Thymus (tissue), 14 donors: ENCODE measurements at places on chromosomes 13 and 19.

DNA sequence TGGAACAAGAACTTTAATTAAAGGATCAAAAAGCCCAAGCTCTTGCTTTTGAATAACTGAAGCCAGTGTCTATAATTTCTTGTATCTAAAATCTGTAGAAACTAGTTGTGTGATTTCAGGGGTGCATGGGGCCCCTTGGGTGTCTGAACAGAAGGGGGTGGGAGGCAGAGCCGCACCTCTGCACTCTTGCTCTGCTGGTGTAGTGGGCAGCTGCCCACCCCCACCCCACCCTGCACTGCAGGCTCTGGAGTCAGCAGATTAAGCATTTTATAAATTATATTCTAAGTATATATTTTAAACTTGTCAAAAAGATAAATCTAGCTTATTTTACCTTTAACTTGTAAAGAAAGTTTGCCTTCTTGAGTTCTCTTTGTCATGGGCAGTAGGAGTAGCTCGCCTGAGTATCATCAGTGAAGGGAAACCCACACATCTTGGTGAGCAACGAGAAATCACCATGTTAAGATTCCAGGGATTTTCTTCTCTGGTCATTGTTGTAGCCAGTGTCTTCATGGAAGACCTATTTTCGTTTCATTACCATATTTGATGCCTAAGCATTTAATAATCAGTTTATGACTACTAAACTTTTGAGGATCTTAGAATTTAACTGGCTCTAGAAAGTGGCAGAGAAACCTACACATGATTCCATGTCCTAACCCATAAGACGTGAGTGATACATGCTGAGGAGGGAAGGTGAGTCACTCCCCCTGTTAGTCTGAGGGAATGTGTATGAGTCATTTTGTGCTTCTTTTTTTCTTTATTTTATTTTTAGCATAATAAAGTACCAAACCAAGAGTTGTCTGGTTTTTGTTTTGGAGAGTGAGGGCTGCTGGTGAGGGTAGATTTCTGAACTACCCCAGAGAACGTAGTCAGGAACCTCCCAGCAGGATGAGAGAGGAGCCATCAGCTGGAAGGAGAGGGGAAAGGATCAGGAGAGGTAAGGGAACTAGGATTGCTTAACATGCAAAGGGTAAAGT lies 7.7 kb downstream of the UBE2L5 start:
- no peak for DNase-seq

DNA sequence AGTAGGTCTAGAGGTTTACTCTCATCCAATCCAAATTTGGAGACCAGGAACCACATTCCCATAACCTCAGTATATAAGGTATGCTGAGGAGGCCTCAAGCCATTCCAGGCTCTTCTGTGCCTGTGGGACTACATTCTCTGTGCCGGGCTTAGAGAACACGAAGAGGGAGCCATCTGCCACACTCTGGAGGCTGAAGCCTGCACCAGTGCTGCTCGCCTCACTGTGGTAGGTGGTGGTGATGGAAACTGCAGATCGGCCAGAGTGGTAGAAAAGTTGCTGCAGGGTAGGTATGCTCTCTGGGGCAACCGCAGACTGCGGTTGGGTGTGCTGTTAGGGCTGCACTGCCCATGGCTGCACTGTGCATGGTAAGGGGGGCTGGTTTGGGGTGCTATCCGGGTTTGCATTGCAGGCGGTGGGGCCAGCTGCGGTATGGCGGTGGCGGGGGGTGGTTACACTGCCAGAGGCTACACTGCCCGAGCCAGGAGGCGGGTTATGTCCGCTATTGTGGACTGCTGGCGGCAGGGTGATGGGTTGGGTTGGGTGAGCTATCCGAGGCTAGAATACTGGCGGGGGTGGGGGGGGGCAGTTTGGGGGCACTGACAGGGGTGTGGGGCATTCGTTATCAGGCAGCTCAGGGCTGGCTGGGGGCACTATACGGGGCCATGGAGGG lies 145.0 kb downstream of the TNFRSF19 start:
- DNase-seq: no peak

DNA sequence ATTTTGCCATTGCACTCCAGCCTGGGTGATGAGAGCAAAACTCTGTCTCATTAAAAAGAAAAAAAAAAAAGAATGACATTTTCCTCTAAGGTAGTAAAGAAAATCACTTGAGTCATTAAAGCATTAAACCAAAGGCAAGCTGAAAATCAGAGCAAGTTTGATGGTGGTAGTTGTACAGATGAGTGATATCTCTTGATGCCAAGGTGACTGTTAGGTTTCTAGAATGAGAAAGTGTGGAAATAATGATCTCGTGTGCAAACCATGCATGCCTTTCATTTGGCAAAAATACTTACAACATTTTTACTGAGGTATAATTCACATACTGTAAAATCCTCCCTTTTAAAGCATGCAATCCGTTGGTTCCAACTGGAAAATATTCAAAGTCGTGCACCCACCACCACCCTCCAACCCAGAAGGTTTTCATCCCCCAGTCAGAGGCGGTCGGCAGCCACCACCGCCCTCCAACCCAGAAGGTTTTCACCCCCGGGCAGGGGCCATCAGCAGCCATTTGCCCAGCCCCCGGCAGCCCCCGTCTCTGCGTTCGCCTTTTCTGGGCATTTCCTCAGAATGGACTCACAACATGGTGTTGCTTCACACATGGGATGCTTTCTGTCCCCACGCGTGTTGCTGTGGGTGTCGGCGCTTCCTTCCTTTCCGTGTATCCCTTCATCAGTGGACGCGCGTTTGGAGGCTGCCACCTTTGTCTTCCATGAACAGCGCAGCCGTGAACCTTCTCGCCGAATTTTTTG lies 90.2 kb downstream of the ATP11A start:
- no peak for DNase-seq

DNA sequence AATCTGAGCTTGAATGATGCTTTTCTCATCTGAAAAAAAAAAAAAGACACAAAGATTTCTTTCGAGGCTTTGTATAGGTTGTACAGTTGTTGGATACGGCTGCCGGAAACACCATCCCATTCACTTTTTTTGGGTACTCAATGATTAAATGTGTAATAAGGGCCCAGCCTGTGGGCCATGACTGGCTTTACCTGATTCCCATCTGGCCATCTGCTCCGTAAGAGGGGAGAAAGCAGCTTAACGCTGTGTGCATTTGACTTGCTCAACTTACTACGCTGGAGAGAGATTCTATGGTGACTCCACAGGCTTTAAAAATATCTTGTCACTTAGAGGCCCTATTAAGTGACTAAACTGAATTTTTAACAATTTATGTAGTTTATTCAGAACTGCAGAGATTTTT lies 731 bp downstream of the ZNF558 start:
- no peak for DNase-seq

- DNase-seq: peak; percentile 68
Measured at GRCh38 chr13:48156466-48156865, 61.6 kb upstream of the MED4 start.

- no peak for DNase-seq
Measured at GRCh38 chr19:36635342-36635741, 30.2 kb downstream of the ZNF382 start.

GRCh38 chr19:13172346-13173138 lies 22.3 kb downstream of the IER2 start:
- DNase-seq: no peak

DNA sequence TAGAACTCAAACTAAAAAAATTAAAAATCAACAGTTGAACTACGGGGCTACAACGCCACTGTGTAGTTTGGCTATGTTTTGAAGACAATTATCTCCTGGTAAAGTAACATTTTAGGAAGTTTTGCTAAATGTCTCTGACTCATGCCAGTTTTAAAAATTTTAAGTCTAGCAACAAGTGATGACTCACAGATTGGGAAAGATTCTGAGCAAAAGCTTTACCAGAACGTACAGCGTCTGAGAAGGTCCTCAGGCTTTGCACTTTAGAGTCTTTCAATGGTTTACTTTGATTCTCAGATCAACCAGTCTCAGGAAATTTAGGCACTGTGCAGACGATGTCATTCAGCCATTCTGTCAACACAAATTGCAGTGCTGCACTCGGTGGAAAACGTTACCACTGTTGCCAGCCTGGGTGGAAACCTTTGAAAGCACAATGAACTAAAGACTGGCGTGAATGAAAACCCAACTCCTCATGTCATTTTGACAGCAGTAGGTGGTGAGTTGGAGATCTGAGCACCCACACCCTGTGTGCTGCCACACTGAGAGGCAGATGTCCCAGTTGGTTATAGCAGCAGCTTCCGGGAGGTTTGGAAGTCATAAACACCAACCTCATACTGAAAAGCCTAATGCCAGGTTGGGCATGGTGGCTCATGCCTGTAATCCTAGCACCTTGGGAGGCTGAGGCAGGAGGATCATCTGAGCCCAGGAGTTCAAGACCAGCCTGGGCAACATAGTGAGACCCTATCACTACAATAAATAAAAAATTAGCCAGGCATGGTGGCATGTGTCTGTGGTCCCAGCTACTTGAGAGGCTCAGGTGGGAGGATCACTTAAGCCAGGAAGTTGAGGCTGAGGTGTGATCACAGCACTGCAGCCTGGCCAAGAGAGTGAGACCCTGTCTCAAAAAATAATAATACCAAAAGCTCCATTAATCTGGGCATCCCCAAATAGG lies 6.3 kb upstream of the WTIP start:
- DNase-seq: no peak

- DNase-seq: no peak
Measured at GRCh38 chr13:61383111-61383510, 32.5 kb downstream of the PCDH20 start.

DNA sequence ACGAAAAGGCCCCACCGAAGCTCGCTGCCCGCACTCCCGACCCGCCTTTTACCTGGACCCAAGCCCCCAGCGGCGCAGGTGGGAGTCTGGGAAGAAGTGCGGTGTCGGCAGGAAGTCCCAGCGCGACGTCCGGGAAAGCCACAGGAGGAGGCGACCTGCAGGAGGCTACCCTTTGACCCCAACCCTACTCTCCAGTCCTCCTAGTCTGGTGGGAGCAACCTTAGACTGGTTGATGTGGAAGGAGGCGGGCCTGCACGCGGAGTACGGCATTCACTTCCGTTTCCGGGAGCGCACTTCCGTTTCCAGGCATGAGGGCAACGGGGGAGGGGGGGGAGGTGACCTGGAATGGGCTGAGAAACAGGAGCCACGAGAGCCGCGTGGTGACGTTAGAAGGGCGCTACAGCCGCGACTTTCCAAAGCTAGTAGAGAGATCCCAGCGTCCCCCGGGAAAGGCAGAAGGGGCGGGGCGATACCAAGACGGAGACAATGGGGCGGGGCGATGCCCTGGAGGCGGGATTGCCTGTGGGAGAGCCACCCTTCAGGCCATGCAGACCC lies 28.5 kb downstream of the ZNF266 start:
- DNase-seq: no peak

DNA sequence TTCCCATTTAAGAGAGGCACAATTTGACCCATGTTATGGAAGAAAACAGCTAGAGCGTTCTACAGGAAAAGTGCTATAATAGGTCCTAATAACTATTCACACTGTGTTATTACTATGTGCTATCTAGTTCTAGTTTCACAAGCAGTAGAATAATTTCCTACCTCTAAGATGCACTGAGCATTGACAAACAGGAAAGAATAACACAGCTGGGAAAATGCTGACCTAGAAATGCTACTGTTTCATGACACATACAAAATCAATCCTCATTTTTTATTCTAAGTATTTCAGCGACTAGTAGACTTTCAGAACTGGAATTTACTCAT lies 259.5 kb downstream of the ITGBL1 start:
- no peak for DNase-seq

DNA sequence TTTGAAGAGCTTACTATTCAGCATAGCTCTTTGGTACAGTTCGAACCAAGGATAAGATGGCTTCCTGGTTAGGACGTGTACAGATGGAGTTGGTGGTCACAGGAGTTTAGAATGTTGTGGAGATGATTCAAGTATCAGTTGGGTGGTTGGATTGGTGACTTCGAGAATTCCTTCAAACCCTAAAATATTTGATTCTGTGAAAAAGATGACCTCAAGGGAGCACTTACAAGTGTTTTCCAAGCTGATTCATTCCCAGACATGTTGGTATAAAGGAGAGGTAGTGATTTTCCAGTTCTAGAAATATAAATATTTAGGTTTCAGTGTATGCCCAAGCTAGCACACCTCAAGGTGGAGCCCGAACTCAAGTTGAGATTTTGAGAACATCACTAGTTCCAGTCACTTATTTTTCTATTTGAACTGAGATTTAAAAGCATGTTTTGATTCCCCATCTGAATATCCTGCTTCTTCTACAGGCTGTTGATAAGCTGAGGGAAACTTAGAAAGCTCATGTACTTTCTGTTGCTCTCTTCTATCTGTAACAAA lies 306.1 kb downstream of the DCT start:
- DNase-seq: no peak

- DNase-seq: no peak
Measured at GRCh38 chr19:11296264-11296663, 304 bp downstream of the TSPAN16 start.

DNA sequence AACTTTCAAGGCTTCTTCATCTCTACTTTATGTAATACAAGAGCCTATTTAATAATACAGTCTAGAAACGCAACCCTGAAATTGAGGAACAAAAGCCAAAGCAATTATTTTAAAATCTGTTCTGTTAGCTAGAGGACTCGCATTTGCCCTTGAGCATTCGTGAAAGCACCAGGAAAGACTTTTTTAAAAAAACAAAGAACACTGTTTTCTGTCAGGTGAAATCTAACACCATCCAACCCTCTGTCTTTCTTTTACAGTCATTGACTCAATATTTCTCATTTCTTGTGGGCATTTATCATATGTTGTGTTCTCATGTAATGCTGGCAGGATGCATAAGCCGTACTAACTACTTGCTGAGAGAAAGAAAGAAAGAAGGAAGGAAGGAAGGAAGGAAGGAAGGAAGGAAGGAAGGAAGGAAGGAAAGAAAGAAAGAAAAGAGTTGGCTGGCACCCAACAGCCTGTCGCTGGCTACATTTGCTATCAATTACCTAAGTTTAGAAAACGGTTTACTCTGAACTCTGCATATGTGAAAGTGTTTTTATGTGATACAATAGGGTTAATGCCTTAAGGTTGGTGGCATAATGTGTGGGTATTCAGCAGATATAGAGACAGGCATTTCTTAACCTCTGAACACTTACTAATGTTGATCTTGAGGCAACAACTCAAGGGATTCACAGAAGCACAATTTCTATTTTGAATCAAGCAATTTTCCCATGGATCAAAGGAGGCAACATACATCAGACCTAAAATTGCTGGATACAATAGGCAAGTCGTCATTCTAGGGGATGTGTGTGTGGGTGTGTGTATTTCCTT lies 445.4 kb downstream of the DCT start:
- DNase-seq: no peak

DNA sequence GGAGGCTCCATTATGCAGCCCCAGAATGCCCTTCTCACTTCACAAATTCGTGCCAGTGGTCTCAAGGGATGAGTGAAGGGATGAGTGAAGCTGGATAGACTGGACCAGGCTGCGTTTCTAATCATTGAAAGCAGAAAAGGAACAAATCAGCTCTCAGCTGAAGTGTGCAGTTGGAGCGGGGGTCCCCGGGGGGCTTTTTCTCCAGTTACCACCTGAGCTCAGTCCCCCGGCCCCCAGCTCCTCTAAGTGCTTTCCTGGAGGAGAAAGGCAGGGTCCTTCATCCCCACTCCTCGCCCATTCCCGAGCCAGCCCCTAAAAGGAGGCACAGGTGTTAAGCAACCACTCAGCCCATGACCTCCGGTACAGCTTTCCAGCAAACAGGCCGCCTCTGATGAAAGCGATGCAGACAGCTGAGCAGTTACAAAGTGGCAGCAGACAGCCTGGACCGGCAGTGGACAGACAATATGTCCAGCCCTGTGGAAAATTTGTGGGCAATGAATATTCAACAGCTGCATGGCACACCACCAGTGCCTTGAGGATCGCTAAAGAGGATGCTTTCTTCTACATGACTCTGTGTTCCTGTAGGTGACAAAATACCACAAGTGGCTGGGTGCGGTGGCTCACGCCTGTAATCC lies 110.7 kb upstream of the UBL3 start:
- DNase-seq: no peak
